Stimulated activated CD4-positive, alpha-beta T cell treated with anti-CD3 and anti-CD28 coated beads, TNF-alpha, amount 100 ng/mL, for 1 hour (primary cell): ENCODE measurements at places on chromosomes 5 and 9.

DNA sequence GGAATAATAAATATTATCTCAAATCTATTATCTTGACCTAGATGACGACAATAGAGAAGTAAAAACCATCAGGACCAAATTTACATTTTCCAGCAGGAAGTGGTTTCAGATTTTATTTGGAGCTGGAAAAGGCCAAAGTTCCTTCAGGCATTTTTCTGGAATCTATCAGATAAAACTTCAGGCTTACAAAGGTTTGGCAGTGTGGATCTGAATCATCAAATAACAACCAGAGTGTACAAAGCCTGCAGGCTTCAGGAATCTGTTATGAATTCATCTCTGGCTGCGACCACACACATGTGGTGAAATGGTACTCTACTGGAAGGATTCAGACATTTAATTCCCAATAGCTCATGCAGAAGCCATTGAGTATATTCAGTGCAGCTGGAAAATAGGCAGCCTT is 726.4 kb upstream of the GRAMD2B start:
- DNase-seq, result no peak

- DNase-seq, result no peak
Measured at GRCh38 chr9:7103771-7104170, 346.0 kb downstream of the KDM4C start.

GRCh38 chr9:112038017-112038408 is 137.1 kb downstream of the SUSD1 start:
- DNase-seq, result no peak

DNA sequence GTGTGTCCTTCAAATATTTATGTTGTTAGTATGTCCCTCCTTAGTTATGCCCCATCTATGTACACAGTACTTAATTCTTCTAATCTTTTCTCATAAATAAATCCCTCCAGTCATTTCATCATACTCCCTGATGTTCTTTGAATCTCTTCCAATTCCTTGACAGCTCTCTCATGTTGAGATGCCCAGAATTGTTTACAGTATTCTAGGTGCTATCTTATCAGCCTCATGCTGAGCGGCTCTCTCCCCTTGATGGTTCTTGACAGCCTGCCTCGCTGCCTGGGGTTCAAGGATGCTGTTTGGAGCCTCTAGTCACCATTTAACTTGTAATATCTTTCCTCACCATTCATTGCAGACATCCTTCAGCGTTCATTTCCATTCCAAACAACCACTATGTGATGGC is 799.2 kb downstream of the BRINP1 start:
- no peak for DNase-seq

- no peak for DNase-seq
Measured at GRCh38 chr5:64666078-64666477, 24.2 kb upstream of the SHISAL2B start.

- no peak for DNase-seq
Measured at GRCh38 chr5:135173662-135174290, 139.7 kb upstream of the PITX1 start.
